ENCODE measurements at places on chromosomes 12 and 14.

GRCh38 chr14:49619730-49620129 lies 696 bp downstream of the RPL36AL start:
- DNase-seq, result no peak

DNA sequence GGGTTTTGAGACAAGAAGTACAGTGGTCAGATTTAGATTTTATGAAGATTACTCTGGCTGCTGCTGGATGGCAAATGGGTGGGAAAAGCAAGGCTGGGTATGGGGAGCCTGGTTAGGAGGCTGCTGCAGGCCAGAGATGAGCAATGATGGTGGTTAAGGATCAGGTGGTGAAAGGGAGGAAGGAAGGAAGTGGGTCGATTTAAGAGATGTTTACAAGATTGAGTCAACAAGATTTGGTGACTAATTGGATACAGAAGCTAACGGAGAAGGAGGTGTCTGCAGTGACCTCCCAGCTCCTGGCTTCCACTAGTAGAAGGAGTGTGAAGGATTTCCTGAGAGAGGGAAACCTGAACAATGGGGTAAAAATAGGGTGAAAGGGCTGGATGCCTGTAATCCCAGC lies 18.7 kb downstream of the NOS1 start:
- no peak for DNase-seq

- DNase-seq, result no peak
Measured at GRCh38 chr12:81085832-81086231, 8.0 kb downstream of the ACSS3 start.

DNA sequence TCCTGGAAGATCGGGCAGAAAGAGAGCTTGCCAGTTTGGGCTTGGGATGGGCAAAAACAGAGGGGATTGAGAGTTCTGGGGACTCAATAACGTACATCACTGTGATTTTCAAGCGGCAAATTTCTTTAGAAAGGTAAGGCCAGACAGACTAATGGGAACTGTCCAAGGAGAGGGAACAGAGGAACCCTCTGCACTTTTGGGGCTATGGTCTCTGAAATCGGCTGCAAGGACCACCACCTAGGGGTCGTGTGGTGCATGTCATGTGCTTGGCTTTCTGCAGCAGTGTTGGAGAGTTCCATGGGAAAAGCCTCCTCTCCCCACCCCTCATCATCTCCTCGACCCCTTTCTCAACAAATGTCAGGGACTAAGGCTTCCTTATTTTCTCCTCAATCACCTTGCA lies 79.6 kb downstream of the PPM1A start:
- peak; percentile 36 for DNase-seq

- DNase-seq, result no peak
Measured at GRCh38 chr14:61233436-61233956, 47.6 kb downstream of the TMEM30B start.

GRCh38 chr14:89409961-89410360 lies 7.1 kb downstream of the FOXN3 start:
- DNase-seq, result no peak

- no peak for DNase-seq
Measured at GRCh38 chr14:76088771-76089571, 62.8 kb upstream of the GPATCH2L start.

DNA sequence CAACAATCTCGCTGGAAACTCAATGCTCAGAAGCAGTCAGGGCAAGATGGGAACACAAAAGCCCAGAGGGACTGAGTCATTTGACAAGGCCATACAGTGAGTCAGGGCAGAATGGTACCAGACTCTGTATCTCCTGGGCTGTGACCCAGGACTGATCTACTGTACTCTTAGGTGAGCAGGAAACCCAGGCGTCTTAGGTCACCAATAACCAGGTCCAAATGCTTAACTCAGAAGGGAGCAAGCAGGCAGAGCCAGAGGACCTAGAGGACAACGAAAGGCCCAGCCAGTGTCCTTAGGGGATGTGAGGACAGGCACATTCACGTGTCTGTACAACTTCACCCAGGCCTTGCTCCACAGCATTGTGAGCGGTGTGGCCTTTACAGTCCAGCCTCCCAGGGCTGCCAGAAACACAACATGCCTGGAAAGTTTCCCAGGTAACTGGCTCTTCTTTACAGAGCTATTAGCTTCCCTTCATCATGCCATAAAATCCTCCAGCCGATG lies 69.9 kb downstream of the ARL6IP4 start:
- DNase-seq, result no peak

DNA sequence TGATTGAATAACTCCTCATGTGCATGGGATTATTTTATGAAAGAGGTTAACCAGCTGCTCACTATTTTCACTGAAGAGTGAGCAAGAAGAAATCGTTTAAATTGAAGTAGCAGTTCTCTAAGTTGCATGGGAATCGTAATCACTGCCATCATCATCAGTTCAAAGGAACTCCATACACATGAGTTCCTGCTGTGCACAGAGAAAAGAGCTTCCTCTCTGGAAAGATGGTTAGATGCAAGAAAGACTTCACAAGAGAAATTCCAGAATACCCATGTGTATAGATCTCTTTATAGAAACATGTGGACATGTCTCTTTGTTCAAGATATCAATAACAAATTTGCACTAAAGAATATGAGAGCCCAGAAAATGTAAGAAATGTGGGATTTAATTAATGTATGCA lies 291.3 kb downstream of the PDZRN4 start:
- DNase-seq, result no peak

DNA sequence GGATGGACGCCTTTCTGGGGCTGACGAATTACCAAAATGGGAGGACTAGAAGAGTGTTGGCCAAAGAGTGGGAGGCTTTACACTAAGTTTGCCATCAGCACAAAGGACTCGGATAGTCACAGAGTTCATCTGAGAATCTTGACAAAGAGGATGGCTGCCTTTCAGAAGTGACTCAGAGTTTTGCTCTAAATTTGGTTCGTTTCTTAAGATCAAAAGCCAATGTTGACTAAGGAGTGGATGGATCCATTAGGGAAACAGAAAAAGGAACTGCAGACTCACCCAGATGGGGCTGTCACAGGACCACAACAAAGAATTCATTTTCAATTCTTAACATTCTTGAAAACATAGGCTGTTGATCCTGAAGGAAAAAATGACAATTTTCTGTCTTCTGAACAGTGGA lies 81.3 kb upstream of the DUSP6 start:
- no peak for DNase-seq

- DNase-seq, result no peak
Measured at GRCh38 chr12:102602521-102602920, 122.2 kb upstream of the IGF1 start.

DNA sequence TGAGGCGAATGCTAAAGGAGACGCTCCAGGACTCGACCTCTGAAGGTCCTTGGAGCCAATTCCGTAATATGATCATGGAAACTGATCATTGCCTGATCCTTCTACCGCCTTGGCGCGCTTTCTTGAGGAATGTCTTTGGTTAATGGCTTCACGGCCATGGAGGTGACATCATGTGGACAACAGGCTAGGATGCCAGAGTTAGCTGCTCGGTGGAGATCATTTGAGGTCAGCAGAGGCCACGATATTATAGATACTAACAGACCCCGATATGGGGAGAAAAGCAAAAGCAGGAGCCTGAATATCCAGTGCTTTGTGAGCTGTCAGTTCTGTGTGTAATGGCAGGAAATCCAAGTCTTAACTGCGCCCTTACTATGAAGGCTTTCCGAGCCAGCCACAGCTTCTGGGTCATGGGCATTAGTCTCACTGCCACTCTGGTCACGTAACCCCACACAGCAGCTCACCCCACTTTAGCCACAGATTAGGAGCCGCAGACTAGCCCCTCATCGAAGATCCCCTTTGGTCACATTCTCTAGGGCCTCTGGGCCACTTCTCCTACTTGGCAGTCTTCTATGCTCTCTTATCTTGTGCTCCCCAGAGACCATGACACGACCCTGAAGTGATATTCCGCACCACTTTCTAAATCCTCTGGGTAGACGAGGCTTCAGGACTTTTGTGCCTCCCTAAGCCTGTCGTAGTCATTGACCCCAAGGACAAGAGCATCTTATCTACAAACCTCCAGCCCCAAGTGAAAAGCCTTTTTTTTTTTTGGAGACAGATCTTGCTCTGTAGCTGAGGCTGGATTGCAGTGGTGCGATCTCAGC lies 724 bp upstream of the CS start:
- DNase-seq, result peak; percentile 58

DNA sequence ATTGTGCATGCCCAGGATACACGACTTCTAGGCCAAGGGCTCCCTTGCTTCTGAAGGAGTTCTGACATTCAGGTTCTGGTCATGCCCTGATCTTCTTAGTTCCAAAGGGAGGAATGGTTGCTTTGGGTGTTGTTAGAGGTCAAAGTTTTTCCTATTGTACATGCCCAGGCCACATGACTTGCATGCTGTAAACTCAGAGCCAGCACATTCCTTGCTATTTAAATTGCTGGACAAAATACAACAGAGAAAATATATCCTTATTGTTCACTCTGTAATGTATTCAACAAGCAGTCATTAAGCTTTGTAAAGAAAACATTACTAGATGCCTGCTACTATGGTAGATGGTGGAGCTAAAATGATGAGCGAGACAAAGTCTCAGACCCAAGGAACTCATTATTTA lies 71.2 kb upstream of the COCH start:
- DNase-seq, result no peak

DNA sequence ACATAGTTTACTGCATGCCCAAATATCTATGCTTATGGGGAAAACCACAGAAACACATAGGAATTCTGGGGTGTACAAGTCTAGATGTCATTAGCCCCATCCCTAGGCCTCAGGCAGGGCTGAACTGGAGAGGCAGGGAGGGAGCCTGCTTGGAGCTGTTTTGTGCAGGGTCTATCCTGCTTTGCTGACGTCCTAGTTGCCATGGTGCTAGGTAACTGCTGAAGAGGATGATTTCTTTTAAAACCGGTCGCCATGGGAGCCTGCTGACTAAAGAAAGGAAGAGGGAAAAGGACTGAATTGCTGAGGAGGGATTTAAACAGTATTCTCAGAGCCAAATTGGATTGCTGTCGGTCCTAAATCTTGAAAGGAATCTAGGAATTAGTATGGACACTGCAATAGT lies 10.7 kb downstream of the GPR19 start:
- peak; percentile 26 for DNase-seq

GRCh38 chr14:92950193-92950540 lies 27.2 kb downstream of the CHGA start:
- DNase-seq, result no peak

DNA sequence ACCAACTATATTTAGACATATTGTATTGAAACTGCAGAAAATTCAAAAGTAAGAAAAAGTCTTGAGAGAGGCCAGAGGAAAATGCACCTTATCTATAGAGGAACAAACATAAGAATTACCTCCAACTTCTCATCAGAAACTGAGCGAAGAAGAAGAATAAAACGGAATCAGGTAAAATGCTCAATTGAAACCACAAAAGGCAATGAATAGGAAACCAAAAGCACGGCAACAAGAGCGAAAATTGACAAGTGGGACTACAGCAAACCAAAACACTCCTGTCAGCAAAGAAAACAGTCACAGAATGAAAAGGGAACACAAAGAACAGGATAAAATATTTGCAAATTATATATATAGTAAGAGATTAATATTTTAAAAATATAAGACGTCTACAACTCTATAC lies 61.9 kb upstream of the PARP11 start:
- no peak for DNase-seq

DNA sequence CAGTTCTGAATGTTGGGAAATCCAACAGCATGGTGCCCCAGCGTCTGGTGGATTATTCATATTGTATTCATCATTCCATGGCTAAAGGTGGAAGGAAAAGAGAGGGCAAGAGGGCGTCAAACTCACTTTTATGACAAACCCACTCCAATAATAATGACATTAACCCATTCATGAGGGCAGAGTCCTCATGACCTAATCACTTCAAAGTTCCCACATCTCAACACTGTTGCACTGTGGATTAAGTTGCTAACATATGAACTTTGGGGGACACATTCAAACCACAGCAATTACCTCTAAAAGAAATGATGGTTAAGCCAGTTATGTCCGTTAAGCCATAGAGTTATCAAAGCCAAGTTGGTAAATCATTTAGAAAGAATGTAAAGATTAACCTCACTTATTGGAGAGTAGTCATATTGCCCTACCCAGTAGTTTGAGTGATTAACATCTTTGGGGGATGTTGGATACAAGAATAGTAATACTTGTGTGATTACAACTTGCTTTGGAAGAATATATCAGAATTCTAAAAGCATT lies 212.4 kb upstream of the FLRT2 start:
- no peak for DNase-seq

DNA sequence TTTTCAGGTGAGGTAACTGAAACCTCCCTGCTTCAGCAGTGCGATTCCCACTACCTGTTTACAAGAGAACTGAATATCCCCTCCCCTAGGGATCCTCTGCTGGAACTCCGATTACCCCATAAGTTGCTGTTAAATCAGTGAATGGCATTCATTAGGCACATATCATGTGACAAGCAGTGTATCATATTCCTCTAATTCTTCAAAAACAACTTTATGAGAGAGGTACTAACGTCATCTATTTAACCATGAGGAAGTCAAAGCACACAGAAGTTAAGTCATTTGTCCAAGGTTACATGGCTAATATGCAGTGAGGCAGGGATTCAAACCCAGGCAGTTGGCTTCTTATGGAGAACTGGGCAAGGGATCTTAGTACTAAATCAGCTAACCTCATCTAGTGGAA lies 43.9 kb upstream of the PCED1B start:
- DNase-seq, result no peak

- DNase-seq, result no peak
Measured at GRCh38 chr12:71335151-71335962, 104.2 kb upstream of the LGR5 start.

DNA sequence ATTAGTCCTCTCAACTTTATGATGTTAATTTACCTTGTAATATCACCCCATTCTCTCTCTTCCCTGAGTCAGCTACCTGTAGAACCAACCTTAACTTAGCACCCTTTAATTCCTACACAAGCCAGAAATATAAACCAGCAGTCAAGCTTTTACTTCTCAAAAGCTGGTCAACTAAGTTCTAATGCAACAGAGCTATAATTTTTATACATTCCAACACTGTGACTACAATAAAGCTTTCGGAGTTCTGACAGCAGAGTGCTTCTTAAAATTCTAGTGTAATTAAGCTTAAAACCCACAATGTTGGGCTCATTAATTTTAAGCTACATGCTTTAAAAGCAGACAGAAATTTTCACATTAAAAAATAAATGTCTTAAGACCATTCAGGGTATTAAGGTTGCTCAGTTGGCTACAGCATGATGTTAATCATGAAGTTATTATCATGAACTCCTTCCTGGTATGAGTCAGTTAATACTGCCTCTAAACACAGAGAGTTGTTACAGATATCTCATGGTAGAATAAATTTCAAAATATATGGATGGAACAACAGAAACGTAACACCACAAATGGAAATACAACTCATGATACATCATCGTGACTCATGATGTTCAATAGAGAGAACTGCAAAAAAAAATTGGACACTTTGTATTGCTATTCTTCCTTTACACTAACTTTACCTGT lies 126.7 kb downstream of the EPS8 start:
- no peak for DNase-seq

- DNase-seq, result no peak
Measured at GRCh38 chr12:19959353-19959752, 409.0 kb upstream of the PDE3A start.

DNA sequence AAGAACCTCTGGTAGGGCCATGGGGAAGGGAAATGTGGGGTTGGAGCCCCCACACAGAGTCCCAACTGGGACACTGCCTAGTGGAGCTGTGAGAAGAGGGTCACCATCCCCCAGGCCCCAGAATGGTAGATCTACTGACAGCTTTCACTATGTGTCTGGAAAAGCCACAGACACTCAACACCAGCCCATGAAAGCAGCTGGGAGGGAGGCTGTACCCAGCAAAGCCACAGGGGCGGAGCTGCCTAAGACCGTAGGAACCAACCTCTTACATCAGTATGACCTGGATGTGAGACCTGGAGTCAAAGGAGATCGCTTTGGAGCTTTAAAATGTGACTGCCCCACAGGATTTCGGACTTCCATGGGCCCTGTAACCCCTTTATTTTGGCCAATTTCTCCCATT lies 97.8 kb downstream of the HMGA2 start:
- no peak for DNase-seq

All from NCI-H2081 (cell line).